RPMI8226 (cell line): ENCODE measurements at places on chromosomes 12 and 14.

- DNase-seq: no peak
Measured at GRCh38 chr14:96042248-96042930, 3.2 kb downstream of the C14orf132 start.

DNA sequence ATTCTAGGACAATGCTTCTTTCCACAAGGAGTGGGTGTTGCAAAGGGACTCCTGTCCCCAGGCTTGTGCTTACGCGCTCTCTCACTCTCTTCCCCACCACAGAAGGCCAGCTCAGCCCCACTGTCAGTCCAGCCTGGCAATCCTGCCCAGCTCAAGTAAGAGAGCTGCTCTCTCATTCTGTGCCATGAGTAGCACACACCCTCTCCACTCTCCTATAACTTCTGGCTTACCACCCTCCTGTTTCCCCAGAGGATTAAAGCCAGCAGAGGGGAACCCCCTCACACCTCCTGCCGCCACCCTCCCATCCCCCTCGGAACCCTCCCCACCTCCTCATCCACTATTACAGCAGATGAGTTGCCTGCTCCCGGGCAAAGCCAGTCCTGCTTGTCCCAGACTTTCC is 17.1 kb downstream of the NCKAP5L start:
- DNase-seq: no peak

DNA sequence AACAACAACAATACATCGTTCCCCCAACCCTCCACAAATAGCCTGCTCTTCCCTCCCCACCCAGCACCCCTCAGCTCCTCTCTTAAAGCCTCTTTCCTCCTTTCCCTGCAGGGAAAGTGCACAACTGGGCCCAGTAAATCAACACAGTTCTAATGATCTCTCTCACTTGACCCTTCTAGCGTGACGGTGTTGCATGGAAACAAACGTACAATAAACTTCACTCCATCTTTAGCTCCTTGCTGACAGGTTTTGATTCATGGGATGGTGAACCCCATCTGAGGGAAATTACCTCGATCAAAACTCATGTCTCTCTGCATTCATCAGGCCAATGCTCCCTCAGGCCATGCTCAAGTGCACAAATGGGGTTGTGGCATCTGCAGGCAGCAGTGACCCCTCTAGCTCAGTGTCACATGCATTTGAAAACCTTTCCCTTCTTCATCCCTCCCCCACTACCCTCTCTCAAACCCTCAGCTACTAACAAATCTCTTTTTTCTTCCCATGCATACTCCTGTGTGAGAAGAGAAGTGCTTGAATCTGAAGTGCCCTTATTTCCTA is 22.9 kb downstream of the GDF11 start:
- no peak for DNase-seq

- DNase-seq: no peak
Measured at GRCh38 chr14:44663136-44663535, 156.1 kb upstream of the FSCB start.

GRCh38 chr14:75522224-75522982 is at the start of gene BATF:
Gene BATF, plus strand, starts transcription at chr14:75522469. Its CDS starts 214 bp downstream, at chr14:75522683.
- peak; percentile 28 for DNase-seq

- no peak for DNase-seq
Measured at GRCh38 chr12:54258201-54258681, 21.7 kb downstream of the CBX5 start.

GRCh38 chr12:118302053-118302452 is 70.7 kb downstream of the TAOK3 start:
- no peak for DNase-seq

GRCh38 chr14:32925439-32925838 is 13.2 kb upstream of the NPAS3 start:
- no peak for DNase-seq

DNA sequence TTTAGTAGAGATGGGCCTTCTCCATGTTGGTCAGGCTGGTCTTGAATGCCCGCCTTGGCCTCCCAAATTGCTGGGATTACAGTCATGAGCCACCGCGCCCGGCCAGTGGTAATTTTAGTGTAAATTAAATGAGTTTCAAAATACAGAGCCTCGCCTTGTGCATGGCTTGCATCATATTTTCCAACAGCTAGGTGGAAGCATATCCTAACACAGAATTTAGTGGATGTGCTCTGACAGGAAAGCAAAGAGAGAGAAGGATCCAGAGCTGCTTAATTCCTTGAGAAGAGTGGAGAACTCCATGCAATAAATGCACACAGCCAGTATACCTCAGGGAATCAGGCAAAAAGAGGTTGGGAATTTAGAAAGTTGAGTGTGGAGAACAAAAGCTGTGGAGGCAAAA is 2.5 kb downstream of the OR6C2 start:
- no peak for DNase-seq

DNA sequence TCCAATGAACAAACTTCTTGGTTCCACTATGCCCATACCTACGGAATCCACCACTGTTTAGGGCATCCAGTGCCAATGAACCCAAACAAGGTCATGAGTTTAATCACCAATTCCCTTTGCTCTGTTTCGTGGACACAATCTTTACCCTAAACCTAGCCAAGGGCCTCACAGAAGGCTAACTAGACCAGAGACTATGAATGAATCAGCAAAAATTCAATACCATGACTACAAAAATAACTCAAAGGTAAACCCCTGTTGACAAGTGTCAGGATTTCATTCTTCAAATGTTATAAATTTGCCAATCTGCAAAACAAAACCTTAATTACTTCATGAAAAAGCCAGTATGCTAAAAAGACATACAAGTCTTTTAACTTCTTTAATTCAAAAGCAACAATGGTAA is 96.7 kb downstream of the CEP128 start:
- DNase-seq: no peak

- no peak for DNase-seq
Measured at GRCh38 chr12:95412482-95413311, 61.3 kb upstream of the METAP2 start.

- DNase-seq: no peak
Measured at GRCh38 chr12:34205401-34205800, 183.1 kb downstream of the ALG10 start.

GRCh38 chr12:84637926-84638325 is 274.7 kb downstream of the SLC6A15 start:
- no peak for DNase-seq

DNA sequence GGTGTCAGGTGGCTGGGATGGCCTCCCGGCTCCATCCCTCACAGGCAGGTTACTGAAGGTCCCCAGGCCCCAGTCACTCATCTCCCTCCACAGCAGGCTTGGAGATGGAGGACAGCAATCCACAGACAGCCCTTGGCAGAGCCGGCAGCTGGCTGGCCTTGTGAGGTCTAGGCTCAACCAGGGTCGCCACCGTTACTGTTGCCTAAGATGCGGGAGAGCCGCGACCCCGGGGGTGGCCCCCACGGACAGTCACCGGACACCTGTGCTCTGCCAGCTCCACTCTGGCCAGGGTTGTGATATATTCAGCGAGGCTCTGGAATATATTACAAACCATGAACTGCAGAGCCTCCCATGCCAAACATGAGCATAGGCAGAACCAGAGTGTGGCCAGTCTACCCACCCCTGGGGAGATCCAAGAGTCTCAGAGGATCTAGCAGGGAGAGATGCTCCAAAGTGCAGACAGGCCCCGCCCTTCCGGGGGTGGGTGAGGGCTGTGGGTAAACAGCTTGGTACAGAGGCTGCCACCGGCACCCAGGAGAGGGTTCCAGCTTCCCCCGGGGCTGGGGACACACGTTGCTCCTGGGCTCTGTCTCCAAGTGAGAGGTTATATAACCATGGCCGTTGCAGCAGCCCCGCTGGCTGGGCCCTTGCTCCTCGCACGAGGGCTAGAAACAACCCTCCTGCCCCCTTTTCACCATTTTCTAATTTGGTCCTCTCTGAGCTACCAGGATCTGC is 55.9 kb upstream of the DIO3 start:
- DNase-seq: no peak

GRCh38 chr12:8037947-8038346 is 5.4 kb downstream of the FOXJ2 start:
- DNase-seq: no peak

DNA sequence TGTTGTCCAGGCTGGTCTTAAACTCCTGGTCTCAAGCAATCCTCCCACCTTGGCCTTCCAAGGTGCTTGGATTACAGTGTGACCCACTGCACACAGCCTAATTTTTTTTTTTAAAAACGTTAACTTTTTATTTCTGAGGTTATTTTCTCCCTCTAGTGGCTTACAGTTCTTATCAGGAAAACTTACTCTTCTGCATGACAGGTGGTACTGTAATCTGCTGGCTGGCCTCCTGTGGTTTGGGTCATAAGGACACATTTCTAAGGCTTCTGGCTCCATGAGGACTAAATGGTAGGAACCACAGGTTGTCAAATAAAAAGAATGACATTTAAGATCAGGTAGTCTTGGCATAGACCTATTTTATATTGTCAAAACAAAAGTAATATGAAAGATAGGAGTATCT is 7.7 kb upstream of the NCKAP1L start:
- no peak for DNase-seq

DNA sequence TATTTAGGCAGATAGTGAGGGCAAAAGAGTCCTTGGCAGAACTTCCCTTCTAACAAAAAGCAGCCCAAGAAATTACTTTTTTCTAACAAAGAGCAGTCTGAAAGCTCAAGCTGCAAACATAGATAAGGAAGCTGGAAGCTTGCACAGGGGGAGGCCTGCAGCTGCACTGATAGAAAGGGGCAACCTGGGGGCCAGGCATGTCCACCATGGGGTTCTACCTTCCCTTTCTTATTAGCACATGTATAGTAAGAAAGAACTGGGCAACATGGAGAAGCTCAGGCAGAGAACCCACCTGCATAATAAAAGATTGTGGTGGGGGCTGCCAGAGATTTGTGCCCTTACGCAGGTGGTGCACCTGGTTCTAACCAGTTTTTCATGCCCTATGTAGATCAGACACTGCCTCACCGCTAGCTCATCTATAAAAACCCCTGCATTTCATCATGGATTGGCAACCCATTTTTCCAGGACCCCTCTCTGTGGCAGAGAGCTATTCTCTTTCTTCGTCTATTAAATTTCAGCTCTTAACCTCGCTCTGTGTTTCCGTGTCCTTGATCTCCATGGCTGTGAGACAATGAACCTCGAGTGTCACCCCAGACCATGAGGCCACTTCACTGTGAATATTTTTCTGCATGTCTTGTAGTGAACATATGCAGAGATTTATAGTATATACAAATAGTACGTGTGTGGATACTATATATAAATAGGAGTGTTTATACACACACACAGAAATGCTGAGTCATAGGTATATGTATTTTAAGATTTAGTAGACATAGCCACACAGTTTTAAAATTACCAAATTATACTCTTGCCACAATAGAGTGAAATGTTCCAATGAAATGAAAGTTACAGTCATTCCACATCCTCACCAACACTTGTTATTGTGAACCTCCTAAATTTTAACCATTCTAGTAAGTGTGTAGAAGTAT is 53.0 kb downstream of the PEX5 start:
- DNase-seq: no peak

- DNase-seq: no peak
Measured at GRCh38 chr14:91837076-91837475, 30.3 kb downstream of the TC2N start.

GRCh38 chr12:49626169-49626835 is 2.9 kb downstream of the PRPF40B start:
- no peak for DNase-seq

DNA sequence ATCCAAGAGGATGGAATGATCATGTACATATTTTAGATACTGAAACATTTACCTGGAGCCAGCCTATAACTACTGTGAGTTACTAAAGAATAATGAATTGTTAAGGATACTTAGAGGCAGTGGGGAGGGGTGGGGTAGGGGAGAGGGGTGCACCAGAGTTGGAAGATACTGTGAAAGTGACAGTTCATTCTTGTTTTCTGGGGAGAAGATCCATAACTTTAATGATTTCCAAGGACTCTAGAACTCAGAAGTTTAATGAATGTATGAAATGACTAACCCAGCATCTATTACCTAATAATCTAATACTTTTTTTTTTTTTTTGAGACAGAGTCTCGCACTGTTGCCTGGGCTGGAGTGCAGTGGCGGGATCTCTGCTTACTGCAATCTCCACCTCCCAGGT is 10.5 kb downstream of the KLHDC2 start:
- no peak for DNase-seq

GRCh38 chr12:124809878-124810277 is 53.8 kb downstream of the SCARB1 start:
- no peak for DNase-seq

- no peak for DNase-seq
Measured at GRCh38 chr12:132619386-132620112, 973 bp downstream of the P2RX2 start.

DNA sequence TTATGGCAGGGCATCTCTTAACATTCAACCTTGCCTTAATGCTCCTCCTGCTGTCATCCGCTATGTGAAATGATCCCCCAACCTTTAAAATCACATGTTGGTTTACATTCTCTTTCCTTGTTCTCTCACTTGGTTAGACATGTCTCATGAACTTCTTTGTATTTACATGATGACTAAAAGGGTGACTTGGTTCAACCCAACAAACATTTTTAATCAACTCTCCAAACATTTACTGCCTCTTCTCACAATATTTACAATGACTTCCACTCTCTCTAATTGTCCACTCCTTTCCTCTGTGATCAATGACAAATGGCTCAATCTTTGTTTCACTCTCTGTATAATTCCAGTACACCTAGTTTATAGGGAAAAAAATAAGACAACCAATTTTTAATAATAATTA is 506.1 kb downstream of the NELL2 start:
- DNase-seq: no peak

- DNase-seq: no peak
Measured at GRCh38 chr14:47300796-47301195, 374.6 kb downstream of the MDGA2 start.

DNA sequence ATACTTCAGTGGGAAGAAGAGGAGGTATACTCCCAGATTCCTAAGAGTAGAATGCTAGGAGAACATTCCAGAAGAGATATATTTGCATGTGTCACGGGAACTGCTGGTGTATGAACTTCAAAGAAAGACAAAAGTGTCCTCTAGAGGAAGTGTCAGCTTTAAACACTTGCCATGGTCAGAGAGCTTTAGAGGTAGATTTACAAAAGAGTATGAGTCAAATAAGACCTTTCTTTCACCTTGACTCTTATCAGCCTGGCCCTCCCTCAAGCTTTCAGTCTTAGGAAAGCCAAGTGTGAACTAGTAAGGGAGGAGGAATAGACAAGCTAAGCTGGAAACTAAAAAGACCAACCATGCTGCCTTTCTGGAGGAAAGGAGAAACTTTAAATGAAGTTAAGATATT is 34.7 kb downstream of the COX8C start:
- DNase-seq: no peak

DNA sequence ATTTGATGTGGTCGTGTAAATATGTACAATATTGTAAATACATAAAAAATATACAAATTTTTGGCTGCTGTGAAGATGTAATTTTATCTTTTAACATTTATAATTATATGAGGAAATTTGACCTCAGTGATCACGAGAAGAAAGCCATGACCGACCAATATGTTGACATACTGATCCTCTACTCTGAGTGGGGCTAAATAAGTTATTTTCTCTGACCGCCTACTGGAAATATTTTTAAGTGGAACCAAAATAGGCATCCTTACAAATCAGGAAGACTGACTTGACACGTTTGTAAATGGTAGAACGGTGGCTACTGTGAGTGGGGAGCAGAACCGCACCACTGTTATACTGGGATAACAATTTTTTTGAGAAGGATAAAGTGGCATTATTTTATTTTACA is 49.6 kb downstream of the TBK1 start:
- DNase-seq: no peak

- DNase-seq: no peak
Measured at GRCh38 chr14:43903209-43903608, 603.9 kb downstream of the FSCB start.
